ENCODE measurements at places on chromosomes 6 and 20.

DNA sequence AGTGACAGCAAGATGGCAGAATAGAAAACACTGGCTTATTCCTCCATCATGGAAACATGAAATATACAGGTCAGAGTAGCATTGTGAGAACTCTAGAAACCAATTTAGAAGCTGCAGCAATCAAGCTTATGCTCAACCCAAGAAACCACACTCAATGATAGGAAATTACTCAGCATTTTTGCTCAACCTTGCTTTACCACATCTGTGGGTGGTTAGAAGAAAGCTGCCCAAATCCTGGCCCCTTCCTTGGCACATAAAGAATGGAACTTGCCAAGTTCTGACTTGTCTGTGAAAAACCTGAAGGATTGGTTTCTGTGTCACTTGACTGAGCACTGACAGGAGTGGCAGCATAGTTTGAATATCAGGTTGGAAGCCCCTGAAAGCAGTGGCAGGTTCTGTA is 108.0 kb upstream of the MOCS1 start:
- no peak for DNase-seq

DNA sequence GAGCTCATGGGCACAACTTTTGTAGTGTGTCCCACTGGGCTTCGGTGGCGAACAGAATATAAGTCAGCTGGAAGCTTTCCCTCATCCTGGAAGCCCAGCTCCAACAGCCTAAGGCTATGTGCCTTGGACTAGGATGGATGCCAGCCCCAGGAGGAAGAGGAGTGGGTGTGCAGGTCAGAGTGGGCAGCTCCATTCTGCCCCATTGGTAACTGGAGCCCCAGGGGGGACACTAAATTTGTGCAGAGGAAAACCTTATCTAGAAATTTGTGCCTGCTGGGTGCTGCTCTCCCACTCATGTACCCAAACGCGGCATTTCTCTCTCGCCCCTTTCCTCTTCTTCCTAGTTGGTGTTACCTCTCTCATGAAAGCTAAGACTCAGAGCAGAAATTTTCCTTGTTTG is 253.9 kb upstream of the MAN1A1 start:
- DNase-seq = no peak

DNA sequence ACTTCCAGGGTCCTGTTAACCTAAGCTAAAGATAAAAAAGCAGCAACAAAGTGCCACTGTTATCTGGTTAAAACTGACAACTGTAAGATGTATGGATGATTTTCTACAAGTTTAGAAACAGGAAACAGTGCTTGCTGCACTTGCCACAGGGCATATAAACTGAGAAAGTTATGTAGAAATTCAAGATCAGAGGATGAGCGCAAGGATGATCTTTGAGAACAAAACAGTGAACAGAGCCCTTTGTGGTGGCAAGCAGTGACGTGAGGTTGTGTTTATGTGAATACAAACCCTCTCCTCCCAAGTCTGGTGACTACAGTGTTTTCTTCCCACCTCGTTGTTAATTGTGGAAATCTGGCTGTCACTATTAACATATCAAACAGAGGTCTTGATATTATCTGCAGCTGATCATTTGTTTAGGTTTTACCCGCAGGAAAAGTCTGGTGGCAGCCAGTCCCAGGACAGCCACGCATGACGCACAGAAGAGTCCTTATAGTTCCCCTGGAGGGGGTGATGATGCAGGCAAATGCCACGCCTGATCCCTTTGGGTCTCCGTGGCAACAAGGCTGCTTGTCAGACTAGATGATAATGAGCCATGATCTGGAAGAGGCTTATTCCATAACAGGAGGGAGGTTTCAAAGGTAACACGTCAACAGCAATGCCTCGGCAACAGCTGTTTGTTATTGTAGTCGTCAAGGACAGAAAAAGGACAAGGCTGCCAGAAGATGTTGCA is 43.1 kb upstream of the TNFAIP3 start:
- peak; percentile 43 for DNase-seq

GRCh38 chr6:87936065-87936464 is 111.6 kb upstream of the SPACA1 start:
- no peak for DNase-seq

DNA sequence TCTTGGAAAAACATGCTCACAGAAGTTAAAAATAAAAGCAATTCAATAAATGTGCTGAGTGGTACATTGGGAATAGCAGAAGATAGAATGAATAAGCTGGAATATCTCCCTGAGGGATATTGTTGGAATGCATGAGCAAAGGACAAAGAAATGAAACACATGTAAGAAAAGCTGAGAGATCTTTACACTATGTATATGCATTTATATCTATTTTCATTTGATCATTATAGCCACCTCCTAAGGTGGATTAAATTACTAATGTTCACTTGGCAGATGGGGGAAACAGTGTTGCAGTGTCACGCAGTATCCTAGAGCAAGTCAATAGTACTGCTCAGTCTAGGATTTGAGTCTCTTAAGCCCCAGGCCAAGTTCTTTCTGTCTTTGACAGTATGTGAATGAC is 542.0 kb upstream of the MARCKS start:
- no peak for DNase-seq

GRCh38 chr6:106037060-106037459 is 49.1 kb upstream of the PRDM1 start:
- DNase-seq = no peak

GRCh38 chr6:133290930-133291329 is 49.8 kb downstream of the EYA4 start:
- no peak for DNase-seq

- no peak for DNase-seq
These were observed 212.1 kb upstream of the PHACTR1 start for GRCh38 chr6:12504325-12504966.

GRCh38 chr6:140711019-140711613 is 1336.7 kb upstream of the CITED2 start:
- no peak for DNase-seq

GRCh38 chr20:3890398-3890751 is 1.2 kb downstream of the PANK2 start:
- DNase-seq = no peak

DNA sequence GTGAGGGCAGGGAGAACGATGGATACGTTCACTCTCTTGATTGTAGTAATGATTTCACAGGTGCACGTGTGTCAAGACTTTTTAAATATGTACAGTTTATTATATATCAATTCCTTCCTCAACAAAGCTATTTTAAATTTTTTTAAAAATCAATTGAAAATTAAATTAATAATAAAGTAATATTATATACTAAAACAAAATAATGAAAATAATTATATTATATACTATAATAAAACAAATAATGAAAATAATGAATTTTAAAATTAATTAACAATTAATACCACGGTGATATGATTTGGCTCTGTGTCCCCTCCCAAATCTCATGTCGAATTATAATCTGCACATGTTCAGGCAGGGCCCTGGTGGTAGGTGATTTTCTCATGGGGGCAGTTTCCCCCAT is 42.7 kb downstream of the ADGRF5 start:
- no peak for DNase-seq

Measured in CD4-positive, alpha-beta T cell (primary cell).